ENCODE measurements at places on chromosomes 16 and 17. TPM values are rescaled to one million over a fixed set of nuclear protein-coding genes. Genes with fewer than 3 reads are reported as not detected.

AOC3 gene
- 2.0 TPM for total RNA-seq

PPM1E gene
- total RNA-seq: not detected

HOXB6 gene
- not detected for total RNA-seq

PLEKHG4 gene
- total RNA-seq: 21.1 TPM

KRT14 gene
- total RNA-seq: not detected

WNT9B gene
- total RNA-seq: not detected

METTL2A gene
- total RNA-seq: 25.9 TPM

ENPP7 gene
- not detected for total RNA-seq

NGFR gene
- 0.21 TPM for total RNA-seq

SPN gene
- 103 TPM for total RNA-seq

PLA2G10 gene
- not detected for total RNA-seq

CCL3 gene
- 287 TPM for total RNA-seq

KCNJ12 gene
- not detected for total RNA-seq

TPSD1 gene
- not detected for total RNA-seq

TBC1D26 gene
- 0.30 TPM for total RNA-seq

CYGB gene
- not detected for total RNA-seq

SPECC1 gene
- total RNA-seq: 10.4 TPM

LRRC37A gene
- 1.0 TPM for total RNA-seq

CACNG5 gene
- total RNA-seq: not detected

RNU2-1 gene
- total RNA-seq: 2,288 TPM

RBFOX1 gene
- total RNA-seq: not detected

ITGB4 gene
- 1.5 TPM for total RNA-seq

RND2 gene
- 0.05 TPM for total RNA-seq

CAMKK1 gene
- 4.5 TPM for total RNA-seq

B4GALNT2 gene
- 0.02 TPM for total RNA-seq

KRT33A gene
- not detected for total RNA-seq

ATP6V0C gene
- total RNA-seq: 130 TPM

MC1R gene
- 1.2 TPM for total RNA-seq

TACO1 gene
- total RNA-seq: 29.2 TPM

FBF1 gene
- 16.2 TPM for total RNA-seq

PTX4 gene
- not detected for total RNA-seq

KRTAP9-2 gene
- not detected for total RNA-seq

KRT28 gene
- total RNA-seq: not detected

ACSM5 gene
- total RNA-seq: not detected

KCTD19 gene
- 2.0 TPM for total RNA-seq

NLRC3 gene
- 20.5 TPM for total RNA-seq

ITGA2B gene
- total RNA-seq: 1.6 TPM

CD300A gene
- total RNA-seq: 4.9 TPM

KRT12 gene
- not detected for total RNA-seq

Data from activated CD4-positive, alpha-beta T cell treated with anti-CD3 and anti-CD28 coated beads for 36 hours (primary cell).